ENCODE measurements at places on chromosomes 16 and 17.

- no peak for DNase-seq
These were observed 52.8 kb downstream of the USP10 start for GRCh38 chr16:84752600-84752999.

DNA sequence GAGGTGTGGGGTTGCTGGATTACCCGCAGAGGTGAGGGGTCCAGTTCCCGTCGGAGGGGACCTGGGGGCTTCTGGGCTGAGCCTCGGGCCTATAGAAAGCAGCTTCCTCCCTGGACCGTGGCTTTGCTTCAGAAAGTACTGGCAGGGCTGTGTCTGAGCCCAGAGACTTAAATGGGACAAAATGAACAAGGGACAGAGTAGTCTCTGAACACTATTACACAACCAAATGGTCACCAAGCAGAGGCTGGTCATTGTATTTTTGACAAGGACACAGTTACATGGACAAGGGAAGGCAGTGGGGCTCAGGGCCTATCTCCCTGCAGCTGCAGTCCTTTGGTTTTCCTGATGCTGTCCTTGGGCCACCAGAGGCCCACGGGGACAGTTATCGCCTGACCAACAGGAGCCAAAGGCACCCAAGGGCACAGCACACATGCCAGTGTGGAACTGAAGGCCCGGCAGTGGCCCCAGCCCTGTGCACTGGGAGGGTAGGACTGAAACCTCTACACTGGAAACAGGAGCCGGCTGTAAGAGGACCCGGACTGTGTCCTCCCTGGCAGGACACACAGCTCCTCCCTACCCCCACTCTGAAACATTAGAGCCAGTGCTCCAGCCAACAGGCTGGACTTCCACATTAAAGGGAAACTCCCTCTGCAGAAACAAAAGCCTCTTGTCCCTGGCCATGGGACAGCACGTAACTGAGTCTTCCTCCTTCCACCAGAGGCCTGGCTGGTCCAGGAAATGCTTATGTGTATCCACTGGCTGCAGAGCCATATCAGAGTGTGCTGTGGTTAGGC lies 26.0 kb upstream of the ERN1 start:
- no peak for DNase-seq

DNA sequence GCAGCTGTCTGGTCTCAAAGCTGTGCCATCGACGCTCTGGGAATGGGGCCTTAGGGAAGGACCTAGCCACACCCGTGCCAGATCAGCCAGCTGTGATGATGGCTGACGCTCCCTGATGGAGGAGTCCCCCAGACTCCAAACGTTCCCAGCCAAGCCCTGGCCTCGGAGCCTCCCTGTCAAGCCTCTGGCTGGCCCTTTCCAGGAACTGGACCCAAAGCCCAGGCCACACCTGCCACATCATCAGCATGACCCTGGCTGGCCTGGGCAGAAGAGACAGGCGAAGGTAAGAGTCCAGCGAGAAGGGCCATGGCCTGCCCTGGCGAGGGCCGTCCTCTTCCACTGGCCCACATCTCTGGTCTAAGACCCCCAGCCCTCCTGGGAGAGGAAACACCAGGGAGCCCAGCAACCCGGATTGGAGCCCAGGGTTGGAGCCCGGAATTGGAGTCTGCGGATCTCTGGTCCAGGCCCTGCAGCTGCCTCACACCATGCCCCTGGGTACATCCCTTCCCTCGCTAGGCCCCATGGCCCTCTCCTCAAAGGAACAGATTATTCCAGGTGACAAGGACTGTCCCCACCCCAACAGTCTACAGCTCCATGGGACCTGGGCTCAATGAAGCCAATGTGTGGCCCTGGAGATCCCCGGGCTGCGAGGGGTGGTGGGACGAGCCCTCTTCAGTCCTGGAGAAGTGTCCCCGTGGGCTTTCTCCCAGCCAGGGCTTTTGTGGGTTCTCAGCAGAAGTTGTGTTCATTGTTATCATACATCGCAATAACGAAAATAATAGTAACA lies 105.1 kb upstream of the TNRC6C start:
- DNase-seq: no peak

DNA sequence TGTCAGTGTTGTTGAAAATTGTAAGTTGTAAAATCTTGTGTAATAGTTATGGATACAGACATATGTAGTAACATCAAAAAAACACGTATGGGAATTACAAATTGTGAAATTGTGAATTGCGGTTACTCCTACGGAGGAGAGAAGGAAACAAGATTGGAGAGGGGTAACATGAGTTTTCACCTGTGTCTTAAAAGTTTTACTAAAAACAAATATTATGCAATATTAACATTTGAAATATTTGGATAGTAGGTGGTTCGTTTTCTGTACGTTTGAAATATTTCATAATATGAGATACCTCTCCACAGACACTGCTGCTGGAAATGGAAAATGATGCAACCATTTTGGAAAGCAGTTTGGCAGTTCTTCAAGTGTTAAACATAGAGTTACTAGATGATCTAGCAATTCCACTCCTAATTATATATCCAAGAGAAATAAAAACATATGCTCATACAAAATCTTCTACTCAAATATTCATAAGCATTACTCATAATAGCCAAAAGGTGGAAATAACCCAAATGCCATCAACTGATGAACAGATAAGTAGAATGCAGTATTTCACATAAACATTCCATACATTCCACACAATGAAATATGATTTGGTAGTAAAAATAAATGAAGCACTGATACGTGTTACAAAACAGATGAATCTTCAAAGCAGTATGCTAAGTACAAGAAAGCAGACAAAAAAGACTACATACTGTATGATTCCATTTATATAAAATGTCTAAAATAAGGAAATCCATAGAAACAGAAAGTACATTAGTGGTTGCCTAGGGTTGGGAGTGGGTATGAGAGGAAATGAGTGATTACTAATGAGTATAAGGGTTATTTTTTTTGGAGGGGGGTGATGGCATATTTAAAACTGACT lies 40.7 kb upstream of the ABCA10 start:
- no peak for DNase-seq

DNA sequence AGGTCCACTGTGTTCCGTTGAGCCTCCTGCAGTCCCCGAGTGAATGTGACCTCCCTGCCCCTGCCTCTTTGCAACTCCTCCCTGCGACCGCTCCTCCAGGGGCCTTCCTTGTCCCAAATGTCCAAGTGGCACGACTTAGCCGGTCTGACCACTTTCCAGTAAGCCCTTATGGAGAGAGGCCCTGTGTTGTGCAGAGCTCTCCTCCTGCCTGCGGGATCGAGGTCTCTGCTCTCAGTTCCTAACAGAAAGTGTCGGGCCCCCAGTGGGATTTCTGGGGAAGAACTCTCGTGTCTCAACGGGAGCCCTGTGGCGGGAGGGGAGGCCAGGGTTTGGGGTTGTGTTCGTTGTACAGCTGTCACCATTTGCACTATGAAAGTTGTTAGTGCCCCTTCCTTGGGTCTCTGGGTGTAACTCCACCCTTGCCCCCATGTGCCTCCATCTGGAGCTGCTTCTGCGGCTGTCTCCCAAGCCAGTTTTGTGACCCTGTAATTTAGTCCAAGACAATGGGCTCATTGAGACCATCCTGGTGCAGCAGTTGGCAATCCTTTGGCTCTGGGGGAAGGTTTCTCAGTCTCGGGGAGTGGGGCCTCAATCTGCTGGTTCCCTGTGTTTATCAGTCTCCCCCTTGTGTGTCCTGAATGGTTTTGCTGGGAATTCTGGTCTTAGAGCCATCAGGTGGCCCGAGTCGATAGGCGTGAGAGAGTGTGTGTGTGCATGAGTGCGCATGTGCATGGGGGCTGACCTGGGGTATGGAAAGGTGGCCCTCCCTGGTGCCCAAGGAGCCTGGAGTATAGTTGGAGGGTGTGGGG lies 234.5 kb downstream of the SEC14L1 start:
- peak; percentile 78 for DNase-seq

- DNase-seq: no peak
These were observed 2.2 kb downstream of the TMEM235 start for GRCh38 chr17:78233678-78234077.

GRCh38 chr17:10773391-10773790 lies 30.5 kb downstream of the TMEM238L start:
- no peak for DNase-seq

- peak; percentile 13 for DNase-seq
These were observed 3.6 kb upstream of the DUSP14 start for GRCh38 chr17:37485938-37486570.

GRCh38 chr16:65059406-65059980 lies 62.4 kb downstream of the CDH11 start:
- no peak for DNase-seq

- DNase-seq: no peak
These were observed 57.4 kb upstream of the HAPSTR1 start for GRCh38 chr16:9034056-9034455.

DNA sequence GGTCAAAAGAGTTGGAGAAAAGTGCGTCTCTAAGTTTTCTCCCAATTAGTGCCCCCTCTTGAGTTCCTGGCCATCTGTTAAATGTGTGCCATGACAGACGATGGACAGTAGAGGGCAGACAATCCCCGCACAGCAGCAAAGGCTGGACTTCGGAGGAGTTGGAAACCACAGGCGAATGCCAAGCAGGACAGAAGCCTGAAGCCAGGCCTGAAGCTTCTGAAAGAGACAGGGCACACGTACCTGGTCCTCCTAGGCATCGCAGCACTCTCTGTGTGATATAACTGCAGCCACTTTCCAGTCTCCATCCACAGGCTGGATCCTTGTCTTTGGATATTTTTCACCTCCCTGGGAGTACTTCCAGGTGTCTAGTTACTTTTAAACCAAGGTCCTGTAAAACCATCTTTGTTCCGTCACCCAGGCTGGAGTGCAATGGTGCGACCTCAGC lies 14.5 kb downstream of the C17orf100 start:
- peak; percentile 66 for DNase-seq

DNA sequence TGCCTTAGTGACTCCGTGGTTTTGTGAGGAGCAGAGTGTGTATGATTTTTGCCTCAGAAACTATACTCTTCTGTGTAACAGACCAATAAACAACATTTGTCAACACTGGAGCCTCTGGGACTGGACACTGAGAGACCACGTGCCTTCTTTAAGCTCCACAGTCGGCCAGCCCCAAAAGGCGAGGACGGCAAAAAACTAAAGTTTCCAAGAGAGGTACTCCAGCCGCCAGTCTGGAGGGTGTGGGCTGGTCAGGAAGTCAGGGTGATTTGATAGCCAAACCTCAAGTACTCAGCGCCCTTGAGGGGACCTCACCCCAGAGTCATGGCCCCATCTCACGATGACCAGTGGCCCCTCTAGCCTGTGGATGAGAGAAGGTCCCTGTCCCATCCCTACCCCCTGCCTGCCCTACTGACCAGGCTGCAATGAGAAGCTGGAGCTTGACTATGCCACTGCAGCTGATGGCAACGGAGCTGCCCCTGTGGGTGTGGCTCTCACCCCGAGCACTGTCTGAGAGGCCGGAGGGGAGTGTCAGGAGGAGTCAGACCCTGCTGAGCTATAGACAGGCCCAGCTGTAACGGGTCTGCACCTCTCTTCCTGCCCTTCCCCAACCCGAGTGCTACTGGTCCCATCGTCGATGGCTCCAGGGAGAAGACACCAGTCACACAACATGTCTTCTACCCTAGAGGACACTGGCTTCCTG lies 19.8 kb downstream of the MNT start:
- DNase-seq: no peak

DNA sequence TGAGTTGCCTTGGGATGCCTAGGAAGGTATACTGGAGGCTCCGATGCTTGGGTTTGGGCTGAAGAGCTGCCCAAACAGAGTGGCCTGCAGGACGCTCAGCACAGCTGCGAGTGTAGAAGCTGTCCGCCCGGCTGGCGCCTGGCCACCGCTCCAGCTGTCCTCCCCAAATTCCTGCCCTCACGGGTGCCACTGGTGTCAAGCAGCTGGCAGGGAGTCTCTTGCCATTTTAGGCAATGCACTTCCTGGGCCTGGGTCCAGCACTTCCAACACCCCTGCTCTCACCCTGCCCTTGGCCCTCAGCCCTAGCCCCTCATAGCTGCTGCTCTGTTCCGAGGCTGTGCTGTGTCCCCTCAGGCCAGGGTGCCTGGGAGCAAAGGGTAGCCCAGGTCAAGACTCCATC lies 5.2 kb upstream of the PKMYT1 start:
- DNase-seq: peak; percentile 69

DNA sequence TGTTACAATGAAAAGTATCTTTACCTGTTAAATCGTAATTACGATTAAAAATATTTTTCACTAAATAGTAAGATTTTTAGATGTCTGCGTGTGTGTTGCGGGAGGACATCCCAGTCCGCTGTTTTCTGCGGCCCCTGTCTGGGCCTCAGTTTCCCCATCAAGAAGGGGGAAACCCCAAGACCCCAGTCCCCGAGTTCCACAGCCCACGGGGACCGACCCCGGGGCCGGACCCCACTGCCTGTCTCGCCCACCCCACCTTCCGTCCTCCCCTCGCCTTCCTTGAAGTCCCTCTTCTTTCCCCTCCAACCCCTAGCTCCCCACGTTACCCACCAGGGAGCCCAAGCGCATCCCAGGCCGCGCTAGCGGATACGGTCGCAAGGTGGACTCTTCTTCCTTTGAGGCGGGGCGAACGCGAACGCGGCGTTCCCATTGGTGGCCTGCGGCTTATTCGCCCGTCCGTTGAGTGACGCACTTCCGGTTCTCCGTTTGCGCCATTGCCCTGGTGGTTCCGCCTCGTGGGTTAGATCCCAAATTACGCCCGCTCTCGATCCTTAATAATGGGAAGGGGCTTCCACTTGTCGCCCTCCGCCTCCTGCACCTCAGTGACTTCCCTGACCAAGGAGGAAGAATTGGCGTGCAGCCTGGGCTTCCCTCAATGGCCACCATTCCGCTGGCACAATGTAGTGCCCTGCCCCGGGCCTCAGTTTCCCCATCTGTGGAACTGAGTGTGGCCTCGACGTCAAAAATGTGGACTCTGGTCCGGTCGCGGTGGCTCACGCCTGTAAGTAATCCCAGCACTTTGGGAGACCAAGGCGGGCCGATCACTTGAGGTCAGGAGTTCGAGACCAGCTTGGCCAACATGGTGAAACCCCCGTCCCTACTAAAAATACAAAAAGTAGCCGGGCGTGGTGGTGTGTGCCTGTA lies at the start of gene NSMCE1:
Gene NSMCE1 (minus strand): TSS at position 397 of the 924 bp plus-strand sequence. CDS start 11,202 bp downstream, outside the sequence.
- peak; percentile 95 for DNase-seq

DNA sequence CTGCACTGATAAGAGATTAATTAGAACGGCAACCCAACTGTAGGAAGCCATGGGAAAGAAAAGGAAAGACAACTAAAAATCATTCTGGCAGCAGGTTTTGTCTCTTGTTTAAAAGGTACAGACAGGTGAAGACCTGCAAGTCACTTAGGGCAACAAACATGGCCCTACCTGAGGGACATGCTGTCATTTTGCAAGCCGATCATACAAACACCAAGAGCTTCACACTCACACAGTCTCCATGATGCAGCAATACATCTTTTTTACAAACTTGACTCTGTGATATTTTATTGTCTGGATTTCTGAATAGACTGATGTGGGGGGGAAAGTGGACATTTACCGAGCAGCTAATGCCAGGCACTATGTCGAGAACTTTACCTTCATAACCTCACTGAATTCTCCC lies 101.8 kb downstream of the PARN start:
- DNase-seq: no peak

DNA sequence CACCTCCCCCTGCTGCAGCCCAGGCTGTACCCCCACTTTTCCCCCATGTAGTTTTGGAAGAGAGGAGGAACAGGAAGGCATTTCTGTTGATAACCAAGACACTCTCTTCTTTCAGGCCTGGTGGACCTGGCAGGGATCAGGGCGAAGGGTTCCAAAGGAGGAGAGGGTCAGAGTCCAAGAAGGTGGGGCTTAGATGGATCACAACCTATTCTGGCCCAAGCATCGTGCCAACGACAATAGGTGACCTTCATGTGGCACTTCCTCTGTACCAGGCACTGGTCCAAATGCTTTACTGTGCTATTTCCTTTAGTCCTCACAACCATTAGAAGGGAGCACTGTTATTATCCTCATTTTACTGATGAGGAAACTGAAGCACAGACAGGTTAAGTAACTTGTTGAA lies 84.3 kb downstream of the TMEM132E start:
- DNase-seq: peak; percentile 38

GRCh38 chr16:10584981-10585438 lies 4.6 kb upstream of the EMP2 start:
- DNase-seq: no peak
